ENCODE measurements at places on chromosomes 2 and 18. TPM values are rescaled to one million over a fixed set of nuclear protein-coding genes. Genes with fewer than 3 reads are reported as not detected.

STARD6 gene
- 0.09 TPM for total RNA-seq

MTERF4 gene
- total RNA-seq, result 34.5 TPM

DNA sequence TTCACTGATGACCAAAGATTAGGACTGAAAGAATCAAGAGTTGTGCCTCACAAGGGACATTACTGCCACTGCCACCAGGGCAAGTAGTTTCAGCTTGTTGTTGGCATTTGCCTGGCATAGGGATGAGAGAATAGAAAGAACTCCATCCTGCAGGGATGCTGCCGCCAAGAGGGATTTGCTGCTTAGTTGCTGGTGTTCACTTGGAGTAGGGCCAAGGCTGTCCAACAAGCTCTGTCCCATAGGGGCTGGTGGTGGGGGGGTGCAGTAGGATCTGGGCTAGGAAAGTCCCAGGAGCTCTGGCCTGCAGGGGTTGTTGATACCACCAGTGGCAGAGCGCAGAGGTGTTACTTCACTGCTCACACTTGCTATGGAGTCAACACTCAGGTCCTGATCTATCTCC, 84.9 kb upstream of the MGAT4A start:
- no peak for DNase-seq

- DNase-seq, result no peak
These were observed 167.1 kb upstream of the PKDCC start for GRCh38 chr2:41880561-41881243.
